ENCODE measurements at places on chromosomes 6 and 20.
A peak's percentile ranks its signal among the peaks of the same experiment; 100 is the strongest.

GRCh38 chr20:11447371-11448100, 470.2 kb upstream of the BTBD3 start:
- no peak for DNase-seq

- no peak for DNase-seq
Observed at GRCh38 chr6:83514466-83514865, 2.1 kb downstream of the PRSS35 start.

- DNase-seq, result no peak
Observed at GRCh38 chr6:15930207-15930606, 198.7 kb upstream of the MYLIP start.

GRCh38 chr6:122713138-122713537, 66.4 kb upstream of the FABP7 start:
- DNase-seq, result peak; percentile 59

DNA sequence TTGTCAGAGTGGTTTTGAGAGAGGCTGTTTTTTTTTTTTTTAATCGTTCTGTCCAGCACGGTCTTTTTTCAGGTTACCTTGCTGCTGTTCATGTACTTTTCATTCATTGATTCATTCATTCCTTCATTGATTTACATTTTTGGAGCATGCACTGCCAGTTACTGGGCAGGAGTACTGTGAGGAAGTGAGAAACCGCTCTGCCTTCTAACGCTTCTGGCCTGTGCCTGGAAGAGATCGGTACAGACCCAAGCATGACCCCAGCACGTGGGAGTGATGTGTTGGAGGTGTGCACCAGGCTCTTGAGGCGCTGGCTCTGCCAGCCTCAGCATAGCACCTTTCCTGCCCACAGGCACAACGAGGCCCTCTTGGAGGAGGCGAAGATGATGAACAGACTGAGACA, 9.1 kb downstream of the RIPK1 start:
- no peak for DNase-seq

DNA sequence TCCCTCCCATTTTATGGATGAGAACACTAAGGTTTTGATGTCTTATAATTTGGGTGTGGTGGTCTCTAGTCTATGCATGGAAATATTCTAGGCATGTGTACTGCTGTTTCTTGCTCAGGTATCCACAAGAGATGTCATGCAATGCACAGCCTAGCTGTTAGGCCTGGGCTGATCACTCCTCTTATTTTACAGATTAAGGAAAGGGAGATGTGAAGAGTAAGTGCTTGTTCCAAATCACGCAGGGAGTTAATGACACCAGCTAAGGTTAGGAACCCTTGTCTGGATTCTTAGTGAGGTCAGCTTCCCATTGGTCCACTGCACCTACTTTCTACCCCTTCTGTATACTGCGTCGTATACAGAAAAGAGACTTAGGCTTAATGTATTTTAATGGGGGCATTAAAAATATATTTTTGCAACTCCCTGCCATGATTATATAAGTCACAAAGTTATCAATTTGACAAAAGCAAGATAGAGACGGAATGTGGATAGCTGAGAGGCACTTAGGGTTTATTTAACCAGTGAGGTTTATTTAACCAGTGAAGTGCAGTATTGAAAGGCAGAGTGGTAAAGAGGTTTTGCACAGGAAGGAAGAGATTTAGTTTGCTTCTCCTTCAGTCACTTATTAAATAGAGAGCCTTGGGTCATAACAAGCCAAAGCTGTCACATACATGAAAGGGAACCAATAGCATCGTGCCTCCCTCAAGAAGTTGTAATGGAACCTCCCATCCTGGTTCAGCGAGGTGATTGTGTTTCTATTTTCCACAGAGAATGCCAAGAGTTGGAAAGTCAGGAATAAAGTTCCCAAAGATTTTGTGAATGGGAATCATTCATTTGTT, 95.0 kb upstream of the FAM184A start:
- no peak for DNase-seq

GRCh38 chr6:46217671-46218131, 46.9 kb upstream of the ENPP5 start:
- DNase-seq, result no peak

GRCh38 chr20:9235518-9235917, 166.6 kb downstream of the PLCB4 start:
- no peak for DNase-seq

GRCh38 chr6:19210849-19211590, 626.1 kb upstream of the ID4 start:
- DNase-seq, result no peak

DNA sequence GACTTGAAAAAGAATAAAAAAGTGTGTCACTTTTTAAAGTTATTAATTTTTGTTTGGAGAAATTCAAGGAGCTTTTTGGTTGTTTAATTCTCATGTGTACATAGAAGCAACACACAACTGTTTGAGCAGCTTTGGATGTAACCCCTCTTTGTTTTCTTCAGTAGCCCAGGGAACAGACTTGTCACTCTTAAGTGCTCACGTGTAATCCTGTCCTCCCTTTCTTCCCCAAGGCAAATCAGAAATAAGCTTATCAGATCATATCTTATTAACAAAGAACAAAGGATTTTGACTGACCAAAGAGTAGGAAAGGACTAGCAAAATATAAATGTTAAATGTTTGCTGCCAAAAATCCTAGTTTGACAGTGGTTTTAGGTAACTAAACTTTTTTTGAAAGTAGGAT, 7.3 kb upstream of the FLRT3 start:
- no peak for DNase-seq

GRCh38 chr6:116564311-116564710, 7.0 kb upstream of the RWDD1 start:
- DNase-seq, result no peak

DNA sequence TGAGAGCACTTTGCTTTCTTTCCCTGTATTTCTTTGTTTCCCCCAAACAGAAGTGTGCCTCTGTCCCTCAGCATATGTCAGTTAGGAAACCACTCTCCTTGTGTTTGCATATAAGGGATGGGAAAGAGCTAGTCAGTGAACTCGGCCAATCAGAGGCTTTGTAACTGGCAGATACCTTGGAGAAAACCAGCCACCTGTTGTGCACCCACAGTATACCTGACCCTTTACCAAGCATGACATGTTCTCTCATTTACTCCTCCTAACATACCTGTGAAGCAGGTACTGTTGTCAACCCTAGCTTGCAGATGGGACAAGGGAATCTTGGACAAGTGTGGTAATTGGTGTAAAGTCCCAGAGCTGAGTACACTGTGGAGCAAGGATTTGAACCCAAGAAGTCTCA, 96.1 kb upstream of the FAM8A1 start:
- no peak for DNase-seq

DNA sequence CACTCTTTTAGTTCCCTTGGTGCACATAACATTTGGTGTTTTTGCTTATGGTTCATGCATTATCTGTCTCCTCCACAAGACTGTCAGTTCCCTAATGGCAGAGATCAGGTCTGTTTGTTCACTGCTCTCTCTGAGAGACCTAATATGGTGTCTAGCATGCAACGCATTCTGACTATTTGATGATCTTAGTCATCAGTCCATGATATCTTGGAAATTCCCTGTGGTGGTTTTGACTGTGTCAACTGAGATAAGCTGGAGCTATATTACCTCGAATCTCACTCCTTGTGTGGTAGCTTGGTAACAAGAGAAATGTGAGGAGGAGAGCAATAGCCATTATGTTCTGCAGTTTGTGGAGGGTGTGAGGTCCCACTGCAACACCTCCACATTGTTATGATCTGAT, 229.8 kb downstream of the FRK start:
- no peak for DNase-seq

- DNase-seq, result no peak
Observed at GRCh38 chr6:35089216-35089934, 51.8 kb downstream of the TCP11 start.

DNA sequence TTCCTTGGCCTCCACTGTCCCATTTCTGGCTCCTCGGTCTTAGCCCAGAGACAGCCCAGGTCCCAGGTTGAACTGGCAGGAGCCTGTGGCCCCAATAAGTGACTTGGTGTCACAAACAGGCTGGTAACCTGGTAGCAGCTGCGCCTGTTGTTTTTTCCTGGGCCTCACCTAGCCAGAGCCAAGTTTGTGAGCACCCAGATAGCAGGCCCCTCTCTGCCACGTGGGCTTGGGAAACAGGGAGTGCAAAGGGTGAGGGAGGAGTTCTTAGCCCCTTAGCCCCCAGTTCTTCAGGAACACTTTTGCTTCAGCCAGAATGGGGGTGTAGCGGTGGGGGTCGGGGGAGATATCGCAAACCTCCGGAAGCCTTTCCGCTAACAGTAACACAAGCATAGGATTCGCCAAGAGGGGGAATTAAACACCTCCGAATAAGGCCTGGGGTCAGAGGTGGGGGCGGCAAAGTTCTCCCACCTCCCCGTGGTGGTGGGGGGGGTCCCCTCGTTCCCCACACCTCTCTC, 760 bp downstream of the C6orf132 start:
- DNase-seq, result no peak

DNA sequence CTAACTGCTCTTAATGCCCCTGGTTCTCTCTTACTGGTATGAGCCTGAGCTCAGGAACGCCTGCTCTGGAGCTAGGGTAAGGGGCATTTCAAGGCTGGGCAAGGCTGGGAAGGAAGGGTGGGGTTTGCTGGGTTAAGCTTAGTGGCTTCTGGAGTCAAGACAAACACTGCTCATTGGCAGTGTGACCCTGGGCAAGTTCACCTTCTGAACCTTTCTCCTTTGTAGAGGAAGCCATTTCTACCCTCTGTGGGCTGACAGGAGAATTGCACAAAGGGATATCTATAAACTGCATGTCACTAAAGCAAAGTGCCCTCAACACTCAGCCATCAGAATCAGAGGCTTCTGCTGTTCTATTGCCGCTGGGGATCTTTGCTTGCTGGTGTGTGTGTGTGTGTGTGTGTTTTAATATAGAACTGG, 20.3 kb upstream of the LRRN4 start:
- DNase-seq, result no peak

DNA sequence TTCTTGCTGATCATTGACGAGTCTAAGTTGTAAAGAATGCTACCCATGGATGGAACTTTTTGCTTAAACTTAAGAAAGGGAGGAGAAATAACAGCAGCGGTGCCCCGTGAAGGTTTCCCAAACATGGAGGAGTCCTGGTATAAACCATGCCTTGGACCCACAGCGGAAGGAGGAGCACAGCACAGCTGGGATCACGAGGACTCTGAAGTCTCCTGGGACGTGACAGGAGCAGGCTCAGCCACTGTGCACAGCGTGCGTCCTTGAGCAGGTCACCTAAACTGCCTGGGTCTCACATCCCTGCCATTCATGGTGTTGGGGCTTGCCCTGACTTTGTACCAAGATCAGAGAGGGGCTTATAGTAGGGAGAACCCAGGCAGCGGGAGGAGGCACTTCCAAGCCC, 56.1 kb upstream of the UNC93A start:
- no peak for DNase-seq

- no peak for DNase-seq
Observed at GRCh38 chr6:146913842-146914488, 290.3 kb upstream of the STXBP5 start.

DNA sequence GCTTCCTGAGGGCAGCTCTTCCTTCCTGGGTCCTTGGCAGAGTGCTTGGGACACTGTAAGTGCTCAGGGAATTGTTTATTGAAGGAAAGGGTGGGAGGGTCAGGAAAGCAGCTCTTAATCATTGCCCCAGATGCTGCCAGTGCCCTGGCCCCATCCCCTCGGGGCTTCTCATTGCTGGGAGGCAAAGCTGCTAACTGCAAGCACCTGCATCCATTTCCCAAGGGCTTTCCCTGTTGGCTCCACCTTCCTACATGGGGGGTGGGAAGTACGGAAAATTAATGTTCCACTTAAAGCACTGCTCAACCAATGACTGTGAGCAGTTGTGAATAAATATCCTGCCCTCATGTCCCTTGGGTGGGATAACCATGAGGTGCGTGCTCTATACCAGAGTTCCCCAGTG, 56.4 kb downstream of the NDUFAF5 start:
- DNase-seq, result no peak

DNA sequence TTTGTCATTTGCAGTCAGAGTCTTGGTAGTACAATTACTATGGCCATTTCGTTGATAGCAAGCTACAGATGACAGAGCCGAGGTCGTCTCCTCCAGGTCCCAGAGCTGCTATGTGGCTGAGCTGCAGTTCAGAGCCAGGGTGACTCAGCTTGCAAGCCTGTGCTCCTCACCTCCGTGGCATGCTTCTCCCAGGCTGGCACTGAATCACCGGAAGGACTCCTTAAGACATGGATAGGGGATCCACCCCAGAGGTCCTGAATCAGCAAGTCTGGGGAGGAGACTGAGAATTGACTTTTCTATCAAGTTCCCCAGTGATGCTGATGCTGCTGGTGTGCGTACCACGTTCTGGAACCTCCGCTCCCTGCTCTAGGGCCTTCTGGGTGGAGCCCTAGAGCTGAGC, 291.2 kb downstream of the CDH26 start:
- DNase-seq, result no peak

- no peak for DNase-seq
Observed at GRCh38 chr6:90892271-90892670, 305.4 kb upstream of the MAP3K7 start.

- no peak for DNase-seq
Observed at GRCh38 chr20:1926237-1926636, 31.0 kb downstream of the SIRPA start.

GRCh38 chr20:7744411-7744810, 195.8 kb downstream of the HAO1 start:
- no peak for DNase-seq

DNA sequence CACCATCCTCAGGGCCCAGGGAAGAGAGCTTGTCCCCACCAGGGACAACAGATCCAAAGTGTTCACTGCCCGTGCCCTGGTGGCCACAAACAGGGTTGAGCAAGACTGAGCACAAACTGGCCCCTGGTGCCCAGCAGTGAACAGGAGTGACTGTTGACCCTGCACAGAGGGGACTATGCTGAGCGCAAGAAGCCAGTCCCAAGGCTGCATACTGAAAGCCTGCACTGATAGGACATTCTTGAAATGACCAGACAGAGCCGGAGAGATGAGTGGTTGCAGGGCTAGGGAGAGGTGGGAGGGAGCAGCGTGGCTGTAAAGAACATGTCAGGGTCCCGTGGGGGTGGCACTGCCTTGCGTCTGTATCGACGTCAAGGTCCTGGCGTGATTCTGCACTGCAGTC, 2.9 kb upstream of the FNDC11 start:
- DNase-seq, result no peak

DNA sequence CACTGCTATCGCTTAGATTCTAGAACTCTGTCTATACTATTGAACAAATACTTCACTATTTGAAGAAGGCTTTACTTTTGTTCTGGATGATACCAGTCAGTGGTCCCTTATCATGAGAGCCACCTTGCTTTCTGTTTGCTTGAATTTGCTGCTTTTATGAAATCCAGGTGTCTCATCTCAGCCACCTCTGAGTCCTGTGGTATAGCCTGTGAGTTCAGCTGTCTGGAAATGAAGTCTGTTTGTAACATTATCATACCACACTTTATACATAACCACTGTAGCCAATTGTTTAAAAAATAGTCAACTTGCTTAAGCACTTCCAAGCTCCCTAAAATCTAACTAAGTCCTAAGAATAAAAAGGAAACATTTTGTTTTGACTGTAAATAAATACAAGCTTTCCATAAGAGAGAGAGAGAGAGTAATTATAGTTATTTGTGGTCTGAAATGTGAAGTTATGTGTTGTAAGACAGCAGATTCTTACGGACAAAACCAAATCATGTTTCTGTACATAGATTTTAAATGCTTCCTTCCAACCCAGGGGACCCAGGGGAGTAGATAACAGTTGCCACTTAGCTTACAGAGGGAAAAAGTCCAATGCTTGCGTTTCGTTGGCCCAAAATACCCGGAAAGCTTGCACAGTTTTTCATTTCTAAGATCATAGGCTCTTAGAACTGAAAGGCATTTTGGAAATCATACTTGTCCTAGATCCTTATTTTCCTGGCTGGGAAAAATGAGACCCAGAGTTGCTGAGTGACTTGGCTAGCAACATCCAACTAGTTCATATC, 1107.8 kb upstream of the FLRT3 start:
- no peak for DNase-seq

- DNase-seq, result no peak
Observed at GRCh38 chr20:25457886-25458680, 50.6 kb downstream of the GINS1 start.
